PC-9 (cell line): ENCODE measurements at places on chromosomes 5 and 9.

- DNase-seq, result no peak
Measured at GRCh38 chr5:97531549-97531948, 348.5 kb upstream of the RIOK2 start.

DNA sequence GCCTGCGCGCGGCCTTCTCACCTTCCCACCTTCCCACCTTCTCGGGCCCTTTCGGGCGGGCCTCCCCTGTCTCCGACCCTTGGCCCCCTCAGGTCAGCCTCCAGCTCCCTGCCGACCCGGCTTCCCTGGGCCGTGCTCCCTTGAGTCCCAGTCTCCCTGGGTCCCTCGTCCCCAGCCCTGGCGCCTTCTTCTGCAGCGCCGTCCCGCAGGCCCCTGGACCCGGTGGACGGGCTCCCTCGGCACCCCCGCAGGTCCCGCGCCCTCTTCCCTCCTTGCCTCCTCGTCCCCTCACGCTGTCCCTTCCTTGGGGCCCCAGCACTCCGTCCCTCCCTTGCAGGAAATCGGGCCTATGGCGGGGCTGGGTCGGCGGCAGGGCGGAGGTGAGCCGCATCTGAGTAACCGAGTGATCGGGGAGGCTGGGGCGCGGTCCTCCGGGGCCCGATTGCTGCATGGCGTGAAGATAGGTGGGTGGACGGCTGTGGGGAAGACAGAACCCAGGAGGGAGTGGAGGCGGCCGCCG lies 7.6 kb downstream of the ARPC5L start:
- no peak for DNase-seq

GRCh38 chr5:1722877-1723276 lies 76.8 kb downstream of the MRPL36 start:
- no peak for DNase-seq

DNA sequence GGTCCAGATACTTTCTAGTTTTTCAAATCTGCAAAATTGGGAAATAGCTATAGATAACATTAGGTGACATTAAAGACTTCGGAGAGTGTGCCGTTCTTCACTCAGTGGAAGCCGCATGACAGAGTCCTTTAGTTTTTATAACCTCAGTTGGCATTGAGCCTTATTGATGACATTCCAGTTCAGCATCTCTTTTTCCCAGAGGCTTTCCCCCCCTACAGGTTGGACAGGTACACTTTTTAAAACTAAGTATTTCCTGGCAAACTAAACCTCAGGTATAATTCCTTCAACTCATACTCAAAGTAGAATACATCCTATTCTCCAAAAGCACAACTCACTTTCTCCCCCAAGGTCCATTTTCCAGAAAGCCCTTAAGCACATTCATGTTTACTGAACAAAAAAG lies 58.7 kb downstream of the SLC46A2 start:
- no peak for DNase-seq

DNA sequence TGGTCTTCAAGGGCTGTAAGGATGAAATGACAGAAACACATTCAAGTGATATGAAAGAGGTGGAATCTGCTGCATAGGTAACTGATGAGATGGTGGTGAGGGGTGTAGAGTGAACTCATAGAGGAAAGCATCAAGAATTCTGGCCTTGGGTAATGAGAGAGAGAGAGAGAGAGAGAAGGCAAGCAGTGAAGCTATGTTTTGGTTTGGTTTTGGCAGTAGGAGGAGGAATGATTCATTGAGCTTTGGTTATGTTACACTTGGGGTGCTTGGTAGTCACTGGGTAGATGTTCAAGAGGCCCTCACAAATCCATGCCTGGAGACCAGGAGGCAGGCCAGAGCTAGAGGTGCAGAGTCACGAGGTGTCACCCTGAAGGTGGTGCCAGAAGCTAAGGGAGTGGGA lies 89.5 kb downstream of the EGFLAM start:
- DNase-seq, result no peak

DNA sequence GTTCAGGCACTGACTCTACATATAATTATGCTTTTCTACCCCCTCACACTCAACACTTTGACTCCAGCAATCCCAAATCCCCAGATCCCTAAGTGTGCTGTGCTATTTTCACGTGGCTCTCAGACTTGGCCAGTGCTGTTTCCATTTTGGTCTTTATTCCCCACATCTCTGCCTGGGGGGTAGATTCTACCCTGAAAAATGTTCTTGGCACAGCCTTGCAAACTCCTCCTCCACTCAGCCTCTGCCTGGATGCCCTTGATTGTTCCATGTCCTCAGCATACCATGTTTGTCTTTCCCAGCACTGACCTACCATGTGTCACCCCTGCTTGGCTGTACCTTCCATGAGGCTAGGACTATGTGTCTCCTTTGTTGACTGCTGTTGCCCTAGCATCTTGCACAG lies 43.0 kb downstream of the FXN start:
- no peak for DNase-seq

DNA sequence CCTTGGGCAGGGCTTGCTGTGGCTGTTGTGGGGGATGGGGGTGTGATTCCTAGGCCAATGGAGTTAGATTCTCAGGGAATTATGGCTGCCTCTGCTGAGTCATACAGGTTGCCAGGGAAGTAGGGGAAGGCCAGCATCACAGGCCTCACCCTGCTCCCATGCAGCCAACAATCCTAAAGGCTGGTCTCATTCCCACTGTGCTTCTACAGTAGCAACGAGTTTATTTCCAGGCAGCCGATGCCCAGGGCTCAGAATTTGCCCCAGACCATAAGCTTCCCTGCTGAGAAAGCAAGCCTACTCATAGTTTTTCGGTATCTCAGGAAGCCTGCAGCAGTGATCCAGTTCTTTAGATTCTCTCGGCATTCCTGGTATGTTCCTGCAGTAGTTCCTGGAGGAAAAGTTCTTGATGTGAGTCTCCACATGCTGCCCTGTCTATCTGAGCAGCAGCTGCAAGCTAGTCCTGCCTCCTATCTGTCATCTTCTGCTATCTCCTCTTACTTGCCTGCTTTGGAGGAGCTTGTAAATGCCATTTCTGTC lies 59.3 kb upstream of the SELENOP start:
- DNase-seq, result no peak

GRCh38 chr5:132261881-132262845 lies 4.7 kb downstream of the PDLIM4 start:
- DNase-seq, result no peak

DNA sequence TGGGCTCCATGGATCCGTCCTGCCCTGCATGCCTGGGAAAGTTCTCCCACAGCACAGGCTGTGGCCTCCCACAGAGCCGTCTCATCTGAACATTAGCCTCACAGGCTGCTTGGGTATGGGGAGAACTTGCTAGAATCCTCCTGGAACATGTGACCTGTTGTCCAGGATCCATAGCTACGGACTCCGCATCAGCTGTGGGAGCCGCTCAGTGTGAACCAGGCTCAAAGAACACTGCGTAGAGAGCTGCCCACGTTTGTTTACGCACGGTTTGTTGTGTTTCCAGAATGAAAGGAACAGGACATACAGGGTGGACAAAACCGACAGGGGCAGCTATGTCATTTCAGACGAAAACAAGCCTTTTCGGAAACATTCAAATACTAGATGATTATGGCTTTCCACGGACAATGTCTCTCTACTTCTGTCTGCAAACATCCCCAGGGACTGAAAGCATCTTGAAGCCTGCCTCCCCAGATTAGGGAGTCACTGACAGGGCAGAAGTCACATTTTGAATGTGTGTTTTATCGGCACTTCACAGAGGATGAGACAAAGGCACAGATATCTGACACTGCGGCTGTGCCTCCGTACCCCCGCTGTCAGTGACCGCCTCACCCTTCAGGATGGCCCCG lies 390.3 kb downstream of the GADD45G start:
- DNase-seq, result no peak

- DNase-seq, result no peak
Measured at GRCh38 chr9:115633104-115633503, 515.1 kb upstream of the TNC start.

- DNase-seq, result peak; percentile 85
Measured at GRCh38 chr5:33650911-33651310, 210.1 kb downstream of the TARS1 start.

DNA sequence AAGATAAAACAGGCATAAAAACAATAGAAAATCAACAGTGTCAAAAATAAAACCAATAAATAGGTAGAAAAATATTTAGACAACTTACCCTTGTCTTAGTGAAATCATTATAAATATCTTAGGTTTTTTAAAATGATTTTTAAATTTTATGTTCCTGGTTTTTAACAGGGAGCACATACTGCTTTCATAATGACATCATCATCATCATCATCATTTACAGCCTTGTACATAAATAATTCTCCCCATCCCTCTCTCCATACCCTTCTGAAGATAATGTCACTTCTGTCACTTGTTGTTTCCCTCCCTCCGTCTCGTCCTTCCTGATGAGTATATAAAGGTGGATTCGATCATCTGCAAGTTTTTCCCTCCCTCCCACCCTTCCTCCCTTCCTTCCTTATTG lies 56.6 kb downstream of the CDH9 start:
- DNase-seq, result no peak

GRCh38 chr9:89448381-89448780 lies 49.5 kb downstream of the SEMA4D start:
- no peak for DNase-seq

DNA sequence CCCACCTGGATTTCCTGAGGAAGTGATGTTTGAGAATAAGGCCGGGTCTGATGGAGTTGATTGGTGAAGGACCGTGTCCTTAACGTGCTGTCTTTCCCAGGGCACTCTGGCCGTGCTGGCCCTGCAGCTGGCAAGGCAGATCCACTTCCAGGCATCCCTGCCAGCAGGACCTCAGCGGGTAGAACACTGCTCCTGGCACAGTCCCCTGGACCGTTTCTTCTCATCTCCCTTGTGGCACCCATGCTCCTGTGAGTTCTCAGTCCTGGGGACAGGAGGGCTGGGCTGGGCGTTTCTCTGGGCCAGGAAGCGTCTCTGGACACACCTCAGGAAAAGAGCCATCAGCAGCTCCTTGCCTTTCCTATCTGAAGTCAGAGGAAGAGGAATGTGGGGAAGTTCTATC lies 4.4 kb downstream of the DELE1 start:
- no peak for DNase-seq

DNA sequence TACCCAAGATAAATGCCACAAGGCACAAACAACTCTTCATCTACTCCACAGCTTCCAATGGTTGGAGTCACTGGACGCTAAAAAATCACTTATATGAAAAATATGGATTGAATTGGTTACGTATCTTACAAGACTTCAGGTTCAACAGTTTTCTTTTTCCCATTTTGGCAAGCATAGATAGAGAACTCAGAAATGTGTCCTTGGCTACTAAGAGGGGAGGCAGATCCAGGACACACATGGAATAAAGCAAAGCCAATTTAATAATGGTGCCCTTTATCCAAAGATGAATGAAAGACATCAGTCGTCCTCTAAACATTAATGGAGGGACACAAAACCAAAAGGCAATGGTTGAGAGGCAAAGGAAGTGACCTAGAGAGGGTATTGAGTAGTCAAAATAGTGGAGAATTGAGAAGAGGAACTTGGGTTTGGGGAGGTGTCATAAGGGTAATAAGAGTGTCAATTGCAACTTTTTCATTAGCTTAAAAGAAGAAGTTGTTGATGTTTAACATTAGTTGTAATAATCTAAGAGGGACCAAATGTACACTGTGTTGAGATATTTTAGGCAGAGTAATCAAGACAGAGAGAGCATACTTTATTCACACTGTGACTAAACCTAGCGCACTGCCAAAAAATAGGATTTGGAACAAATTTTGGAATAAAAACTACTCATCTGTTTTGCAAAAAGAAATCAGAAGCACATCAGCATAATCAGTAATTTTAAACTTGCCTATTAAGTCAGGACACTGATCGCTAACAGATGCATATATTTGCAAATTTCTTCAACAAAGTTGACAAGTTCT lies 308.2 kb downstream of the ARL15 start:
- no peak for DNase-seq

- no peak for DNase-seq
Measured at GRCh38 chr5:133363807-133364587, 248.3 kb downstream of the FSTL4 start.

GRCh38 chr5:43309637-43310036 lies 3.6 kb downstream of the HMGCS1 start:
- DNase-seq, result peak; percentile 93

DNA sequence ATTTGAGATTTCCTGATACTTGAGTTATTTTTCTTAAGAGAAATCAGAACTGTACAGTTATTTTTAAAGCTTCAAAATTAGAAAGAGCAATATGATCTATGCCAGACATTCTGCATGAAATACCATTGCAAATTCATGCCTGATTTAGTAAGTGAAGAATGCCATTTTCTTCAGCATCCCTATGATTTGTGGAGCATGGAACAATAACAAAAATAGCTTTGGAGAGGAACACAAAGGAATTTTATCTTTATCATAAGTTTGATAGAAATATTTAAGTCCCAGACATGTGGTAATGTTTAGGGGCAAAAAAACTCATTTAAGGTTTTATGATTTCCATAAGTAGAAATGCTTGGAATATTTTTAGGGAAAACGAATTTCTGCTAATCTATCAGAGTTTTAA lies 1863.4 kb downstream of the EFNA5 start:
- DNase-seq, result no peak

DNA sequence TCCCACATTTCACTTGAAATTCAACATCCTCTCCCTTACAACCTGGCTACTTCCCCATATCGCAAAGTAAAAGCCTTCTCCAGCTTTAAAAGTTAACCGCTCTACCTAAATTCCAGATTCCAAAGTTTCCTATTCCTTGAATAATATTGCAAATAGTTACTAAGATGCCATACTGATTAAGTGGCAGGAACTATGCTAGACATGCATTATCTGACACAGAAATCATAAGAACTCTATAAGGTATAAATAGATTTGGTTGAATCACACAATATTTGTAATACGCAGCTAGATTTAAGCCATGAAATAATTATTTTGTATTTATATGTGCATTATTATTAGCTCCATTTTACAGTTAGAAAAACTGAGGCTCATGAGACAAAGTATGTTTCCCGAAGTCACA lies 92.8 kb downstream of the NFIB start:
- DNase-seq, result no peak

- DNase-seq, result peak; percentile 60
Measured at GRCh38 chr9:88984543-88984883, 6.8 kb upstream of the S1PR3 start.

- no peak for DNase-seq
Measured at GRCh38 chr5:90170261-90170660, 239.3 kb downstream of the CETN3 start.

DNA sequence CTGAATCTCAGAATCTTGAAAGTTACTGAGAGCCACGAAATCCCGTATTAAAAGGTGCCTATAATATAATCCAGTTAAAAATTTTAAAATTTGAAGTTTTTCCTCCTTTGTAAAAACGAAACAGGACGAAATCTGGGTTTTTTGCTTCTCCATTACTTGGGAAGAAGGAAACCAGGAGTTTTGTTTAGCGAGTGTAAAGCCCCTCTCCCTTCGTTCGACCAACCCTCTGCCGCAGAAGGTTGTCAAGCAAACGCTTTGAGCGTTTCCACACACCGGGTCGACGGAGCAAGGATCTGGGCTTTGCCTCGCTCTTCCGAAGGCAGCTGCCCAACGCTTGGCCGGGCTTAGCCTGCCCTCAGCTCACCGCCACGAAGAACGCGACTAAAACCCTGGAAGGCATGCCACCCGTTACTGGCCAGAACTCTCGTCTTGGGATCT lies 1.6 kb upstream of the FOXE1 start:
- no peak for DNase-seq

- no peak for DNase-seq
Measured at GRCh38 chr9:88396836-88397577, 8.8 kb downstream of the SPIN1 start.

GRCh38 chr5:88116396-88116795 lies 152.2 kb downstream of the TMEM161B start:
- DNase-seq, result no peak
